Uterus (tissue), 4 donors: ENCODE measurements at places on chromosomes 7 and 10. TPM values are rescaled to one million over a fixed set of nuclear protein-coding genes. Genes with fewer than 3 reads are reported as not detected.

DNA sequence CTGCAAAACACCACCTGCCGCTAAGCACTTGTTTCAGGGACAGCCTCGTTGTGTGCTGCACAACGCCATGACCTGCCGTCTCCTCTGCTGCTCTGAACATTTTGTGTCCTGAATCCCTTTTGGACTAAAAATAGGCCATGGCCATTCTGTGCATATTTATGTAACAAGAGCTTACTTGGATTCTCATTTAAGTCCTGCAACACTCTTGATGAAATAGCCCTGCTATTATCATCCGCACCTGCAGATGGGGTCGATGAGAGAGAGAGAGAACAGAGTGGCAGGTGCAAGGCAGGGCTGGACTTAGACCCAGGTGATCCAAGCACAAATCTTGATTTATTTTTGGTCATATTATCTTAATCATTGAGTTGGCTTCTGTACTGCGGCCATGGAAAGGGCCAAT lies 121.2 kb upstream of the PRKCQ start:
- DNase-seq: no peak

DNA sequence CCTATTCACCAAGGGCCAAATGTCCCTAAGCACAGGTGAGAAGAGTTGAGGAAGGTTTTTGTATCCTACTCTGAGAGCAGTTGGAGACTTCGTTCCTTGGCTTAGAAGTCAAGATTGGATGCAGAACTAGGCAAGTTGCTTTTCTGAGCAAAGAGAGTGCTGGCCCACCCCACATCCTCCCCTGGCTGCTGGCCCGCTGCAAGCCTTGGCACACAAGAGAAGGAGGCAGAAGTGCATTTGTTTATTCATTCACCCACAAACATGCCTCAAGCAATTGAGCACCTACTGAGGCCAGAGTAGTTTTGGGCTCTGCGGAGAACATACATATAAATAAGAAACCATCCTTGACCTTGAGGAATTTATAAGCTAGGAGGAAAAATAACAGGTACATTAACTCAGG lies 318.9 kb downstream of the KCNMA1 start:
- no peak for DNase-seq

GRCh38 chr7:16130111-16131110 lies 290.9 kb downstream of the CRPPA start:
- no peak for DNase-seq

DNA sequence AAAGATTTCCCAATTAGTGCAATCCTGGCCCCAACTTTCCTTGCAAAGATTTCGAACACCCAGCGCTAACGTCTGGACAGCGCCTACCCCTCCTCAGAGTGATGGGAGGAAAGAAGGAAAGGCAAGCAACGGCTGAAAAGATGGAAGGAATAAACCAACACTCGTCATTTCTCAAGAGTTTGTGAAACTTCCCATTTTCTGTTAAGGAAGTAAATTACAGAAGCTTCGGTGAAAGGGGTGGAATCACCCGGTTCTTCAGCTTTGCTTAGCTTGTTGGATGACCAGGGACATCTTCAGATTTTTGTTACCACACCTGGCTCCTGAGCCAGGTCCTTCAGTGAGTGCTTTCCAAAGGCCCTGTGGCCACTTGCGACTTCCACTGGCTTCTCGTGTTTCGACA lies 313.1 kb downstream of the SKIDA1 start:
- no peak for DNase-seq

Gene NXPH1
- total RNA-seq: 0.28 TPM

Gene FGF8
- total RNA-seq: not detected

GRCh38 chr10:61130366-61130765 lies 186.4 kb upstream of the RHOBTB1 start:
- DNase-seq: no peak

DNA sequence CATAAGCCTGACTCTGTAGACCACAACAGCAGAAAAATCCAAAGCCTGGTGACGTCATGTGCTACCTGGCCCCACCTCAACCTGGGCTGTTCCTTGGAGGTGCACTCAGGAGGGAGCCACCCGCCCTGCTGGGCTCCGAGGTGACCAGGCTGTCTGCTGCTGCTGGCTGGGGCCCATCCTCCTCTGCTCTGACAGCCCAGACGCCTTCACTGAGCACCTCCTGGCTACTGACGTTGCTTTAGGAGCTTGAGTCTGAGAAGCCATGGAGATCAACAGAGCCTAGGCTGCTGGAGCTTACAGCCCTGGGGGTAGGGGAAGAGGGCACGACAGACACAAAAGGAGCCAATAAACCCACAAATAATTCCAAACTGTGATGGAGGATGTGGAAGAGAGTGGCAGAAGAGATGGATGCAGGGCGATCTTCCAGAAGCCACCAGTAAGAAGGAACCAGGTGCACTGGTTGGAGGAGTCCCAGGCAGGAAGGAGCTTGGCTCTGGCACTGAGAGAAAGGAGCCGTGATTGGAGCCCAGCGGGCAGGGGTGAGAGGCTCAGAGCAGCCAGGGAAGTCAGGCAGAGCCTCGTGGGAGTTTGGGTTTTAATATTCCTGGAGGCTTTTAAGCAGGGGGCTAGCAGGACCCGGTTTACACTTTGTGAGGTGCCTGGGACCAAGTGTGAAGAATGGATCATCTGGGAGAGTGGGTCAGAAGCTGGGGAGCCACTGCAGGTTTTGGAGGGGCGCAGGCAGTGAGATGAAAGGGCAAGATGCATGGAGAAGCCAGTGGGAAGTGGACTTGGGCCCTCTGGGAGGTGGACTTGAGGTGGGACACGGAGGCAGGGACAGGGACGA lies 1.7 kb upstream of the PTPRE start:
- DNase-seq: no peak

GRCh38 chr10:3398825-3399646 lies 226.5 kb upstream of the PITRM1 start:
- DNase-seq: no peak
